ENCODE measurements at places on chromosomes 7 and 10. TPM values are rescaled to one million over a fixed set of nuclear protein-coding genes. Genes with fewer than 3 reads are reported as not detected.

CYP3A5 gene
- total RNA-seq = not detected

GRCh38 chr7:36638140-36638539 lies 86.2 kb downstream of the AOAH start:
- no peak for DNase-seq

GRCh38 chr10:18351421-18351820 lies 211.2 kb downstream of the CACNB2 start:
- DNase-seq = no peak

DNA sequence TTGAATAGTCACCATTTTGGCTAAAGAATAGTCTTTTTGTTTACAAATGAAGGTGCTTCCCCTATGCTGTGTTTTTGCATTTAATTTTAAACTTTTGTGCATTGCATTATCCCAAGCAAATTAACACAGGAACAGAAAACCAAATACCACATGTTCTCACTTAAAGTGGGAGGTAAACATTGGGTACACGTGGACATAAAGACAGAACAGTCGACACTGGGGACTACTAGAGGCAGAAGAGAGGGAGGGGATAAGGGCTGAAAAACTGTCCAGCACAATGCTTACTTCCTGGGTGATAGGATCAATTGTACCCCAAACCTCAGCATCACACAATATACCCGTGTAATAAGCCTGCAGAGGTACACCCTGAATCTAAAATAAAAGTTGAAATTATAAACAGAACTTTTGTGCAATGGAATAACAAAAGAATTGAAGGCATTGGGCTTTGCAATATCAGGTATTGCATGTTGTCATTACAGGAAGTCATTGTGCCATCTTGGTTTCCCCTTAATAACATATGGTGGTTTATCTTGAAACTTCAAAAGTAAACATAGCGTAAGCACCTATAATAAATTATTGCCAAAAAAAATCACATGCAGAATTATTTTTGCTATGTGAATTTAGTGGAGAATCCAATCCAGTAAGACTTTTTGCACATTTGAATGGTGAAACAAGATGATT lies 16.1 kb downstream of the ADD3 start:
- DNase-seq = no peak

GRCh38 chr7:155483868-155484325 lies 26.0 kb downstream of the EN2 start:
- DNase-seq = no peak

TEX36 gene
- total RNA-seq = not detected

DNA sequence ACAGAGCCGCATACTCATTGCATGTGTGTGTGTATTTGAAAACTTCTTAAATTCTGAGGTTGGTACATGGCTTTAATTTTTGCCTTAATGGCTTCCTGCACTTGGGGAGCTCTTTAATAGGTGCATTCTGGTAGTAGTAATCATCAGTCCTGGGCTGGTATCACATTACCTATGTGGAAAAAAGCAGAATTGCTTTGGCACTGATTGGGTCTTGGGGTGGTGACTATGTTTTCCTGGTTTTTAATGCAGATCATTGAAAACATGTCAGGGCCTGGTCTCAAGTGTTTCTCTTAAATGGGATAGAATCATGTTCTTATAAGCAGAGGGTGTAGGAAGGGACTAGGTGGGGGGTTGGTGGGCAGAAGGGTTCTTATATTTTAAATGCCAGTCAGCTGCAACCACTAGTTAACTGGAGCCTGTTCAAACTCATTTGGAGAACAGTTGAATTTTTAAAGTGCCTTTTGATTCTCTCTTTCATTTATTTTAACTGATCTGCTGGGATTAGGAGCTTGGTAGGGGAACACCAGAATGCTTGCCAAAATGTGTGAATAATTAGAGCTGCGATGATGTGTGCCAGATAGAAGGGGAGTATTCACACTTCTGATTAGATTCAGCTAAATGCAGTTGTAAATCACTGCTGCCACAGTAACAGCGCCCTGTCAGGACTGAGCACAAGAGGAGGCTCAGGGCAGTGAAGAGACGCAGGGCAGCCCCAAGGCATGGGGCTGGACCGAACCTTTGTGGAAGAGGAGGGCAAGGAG lies 633.5 kb upstream of the GALNT17 start:
- no peak for DNase-seq

GRCh38 chr10:10317151-10317550 lies 700.5 kb upstream of the CELF2 start:
- no peak for DNase-seq

DNA sequence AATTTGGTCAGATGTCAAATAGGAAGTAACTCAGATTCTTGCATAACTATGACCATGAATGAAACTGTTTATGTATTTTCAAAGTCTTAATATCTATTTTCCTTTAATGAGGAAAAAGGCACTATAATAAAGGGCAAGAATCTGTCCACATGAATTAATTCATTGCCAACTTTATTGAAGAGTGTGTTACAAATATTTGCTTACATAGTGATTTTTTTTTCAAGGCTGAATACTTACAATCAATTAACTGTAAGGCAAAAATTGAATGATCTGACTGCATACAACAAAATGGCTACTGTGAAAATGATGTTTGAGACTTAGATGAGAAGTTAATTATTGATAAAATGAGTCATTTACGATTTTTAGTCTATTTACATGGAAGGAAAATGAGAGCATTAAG lies 475.0 kb downstream of the DNAJB9 start:
- no peak for DNase-seq

GCK gene
- 1.8 TPM for total RNA-seq

- no peak for DNase-seq
Observed at GRCh38 chr10:96656198-96656577, 64.1 kb downstream of the PIK3AP1 start.

- DNase-seq = no peak
Observed at GRCh38 chr10:70087616-70088307, 35.1 kb downstream of the MACROH2A2 start.

GRCh38 chr10:89475125-89475524 lies 60.3 kb downstream of the SLC16A12 start:
- DNase-seq = no peak

SLC39A12 gene
- total RNA-seq = not detected

GRCh38 chr10:23432166-23432565 lies 6.7 kb upstream of the OTUD1 start:
- DNase-seq = no peak

GRCh38 chr10:11898372-11899066 lies 75.4 kb downstream of the PROSER2 start:
- no peak for DNase-seq

DNA sequence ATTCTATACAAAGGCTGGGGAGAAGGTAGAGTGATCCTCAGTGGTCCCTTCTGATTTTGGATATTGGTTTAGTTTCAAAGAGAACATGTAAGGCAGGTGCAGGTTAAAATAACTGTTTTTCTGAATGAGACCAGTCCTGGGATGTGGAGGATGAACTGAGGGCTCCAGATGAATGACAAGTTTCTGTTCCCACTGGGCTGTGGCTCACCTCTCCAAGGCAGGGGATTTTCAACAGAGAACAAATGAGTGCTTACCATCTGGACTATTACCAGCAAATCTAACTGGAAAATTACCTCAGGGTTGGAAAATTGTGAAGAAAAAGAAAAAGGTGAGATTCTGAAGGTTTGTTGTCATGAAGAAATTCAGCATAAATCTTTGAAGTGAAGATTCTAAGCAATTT lies 8.0 kb downstream of the LAMB4 start:
- DNase-seq = no peak

- no peak for DNase-seq
Observed at GRCh38 chr10:133292919-133293809, 15.5 kb downstream of the TUBGCP2 start.

CALHM1 gene
- not detected for total RNA-seq

DNA sequence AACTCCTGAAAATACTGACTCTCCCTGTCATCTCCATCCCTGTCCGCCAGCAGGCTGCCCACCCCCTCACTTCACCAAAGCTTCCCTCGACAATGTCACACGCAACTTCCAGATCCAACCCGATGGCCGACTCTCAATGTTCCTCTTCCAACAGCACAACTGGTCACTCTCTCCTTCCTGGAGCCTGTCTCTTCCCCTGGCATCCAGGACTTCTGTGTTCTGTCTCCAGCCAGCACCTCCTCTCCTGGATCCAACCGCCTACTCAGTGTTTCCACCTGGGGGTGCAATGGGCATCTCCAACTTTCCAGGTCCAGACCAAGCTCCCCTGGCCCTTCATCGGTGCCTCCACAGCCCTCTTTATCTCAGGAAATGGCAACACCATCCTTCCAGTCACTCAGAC lies 8.6 kb downstream of the CPA5 start:
- DNase-seq = no peak

SPDYE1 gene
- total RNA-seq = not detected

MMD2 gene
- total RNA-seq = not detected

GRCh38 chr10:88805361-88805760 lies 2.8 kb downstream of the LIPM start:
- DNase-seq = no peak

DNA sequence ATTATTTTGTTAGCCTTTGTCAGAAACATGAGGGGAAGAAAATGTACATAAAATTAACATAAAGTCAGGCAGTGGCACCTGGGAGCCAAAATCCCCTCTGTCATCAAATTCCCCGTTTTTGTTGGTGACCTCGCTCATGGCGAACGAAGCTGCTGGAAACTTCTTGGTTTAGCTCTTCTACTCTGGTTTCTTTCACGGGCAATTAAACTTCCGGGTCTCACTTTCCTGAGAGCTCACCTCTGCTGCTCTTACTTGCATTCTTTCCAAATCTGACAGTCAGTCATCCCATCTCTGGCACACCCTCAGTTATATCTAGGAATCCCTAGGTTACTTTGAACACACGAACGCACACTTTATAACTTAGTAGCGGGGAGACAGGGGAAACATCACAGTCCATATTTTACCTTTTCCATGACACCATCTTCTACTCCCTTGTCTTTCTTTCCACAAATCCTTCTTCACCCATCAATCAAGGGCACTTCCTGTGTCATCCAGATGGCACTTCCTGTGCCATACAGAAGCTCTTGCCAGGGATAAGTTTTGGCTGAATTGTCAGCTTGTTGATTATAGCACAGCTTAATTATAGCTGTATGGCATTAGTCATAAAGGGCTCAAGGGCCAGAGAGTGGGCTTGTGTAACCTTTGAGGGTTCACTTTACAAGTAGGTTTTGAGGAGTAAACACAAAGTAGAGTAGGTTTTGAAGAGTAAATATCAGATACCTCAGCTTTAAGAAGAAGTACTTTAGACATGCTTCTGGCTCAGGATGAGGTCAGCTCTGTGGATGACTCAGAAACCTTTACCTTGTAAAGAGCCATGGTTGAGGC lies 105.1 kb downstream of the GATA3 start:
- no peak for DNase-seq

NFKB2 gene
- 15.1 TPM for total RNA-seq

MNX1 gene
- total RNA-seq = not detected

DNA sequence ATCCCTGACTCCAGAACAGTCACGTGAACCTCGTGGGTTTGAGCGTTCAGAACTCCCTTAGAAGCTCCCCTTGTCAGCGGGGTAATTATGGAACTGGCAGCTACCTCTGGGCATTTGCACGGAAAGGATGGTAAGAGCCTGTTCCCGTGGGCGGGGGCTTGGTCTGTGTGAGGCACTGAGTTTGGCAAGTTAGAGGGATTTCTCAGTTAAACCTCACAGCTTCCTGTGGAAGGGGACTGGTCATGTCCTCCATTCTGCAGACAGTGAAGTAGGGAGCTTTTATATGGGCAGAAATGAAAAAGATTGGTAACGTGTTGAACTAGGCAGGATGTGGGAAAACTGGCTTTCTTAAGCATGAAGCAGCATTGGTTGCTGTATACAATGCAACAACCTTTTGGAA lies 16.0 kb downstream of the PALD1 start:
- DNase-seq = peak; percentile 30

EMX2 gene
- not detected for total RNA-seq

DNA sequence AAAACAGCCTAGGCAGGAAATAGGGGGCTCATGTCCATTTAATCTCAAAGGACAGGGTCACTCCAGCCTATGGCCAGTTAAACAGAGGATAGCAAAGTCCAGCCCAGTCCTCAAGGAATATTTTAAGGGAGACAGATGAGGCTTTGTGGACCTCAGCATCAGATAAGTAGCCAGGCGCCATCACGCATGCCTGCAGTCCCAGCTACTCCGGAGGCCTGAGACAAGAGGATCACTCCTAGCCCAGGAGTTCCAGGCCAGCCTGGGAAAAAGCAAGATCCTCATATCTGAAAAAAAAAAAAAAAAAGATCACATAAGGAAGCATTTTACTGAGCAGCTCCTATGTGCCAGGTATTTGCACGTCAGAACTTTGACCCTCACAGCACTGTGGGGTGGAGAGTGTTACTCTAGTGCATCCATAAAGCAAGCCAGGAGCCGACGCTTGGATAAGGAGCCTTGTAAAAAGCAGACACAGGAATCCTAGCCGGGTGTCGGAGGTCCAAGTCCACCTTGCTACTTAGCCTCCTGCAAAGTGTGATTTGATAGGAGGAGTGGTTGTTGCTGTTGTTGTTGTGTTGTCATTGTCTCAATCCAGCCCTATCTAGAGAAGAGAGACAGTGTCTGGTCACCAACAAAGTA lies 61.8 kb upstream of the DOCK1 start:
- no peak for DNase-seq

Data from Right ventricle myocardium inferior (tissue), 1 donor.